ENCODE measurements at places on chromosomes 3 and 15. TPM values are rescaled to one million over a fixed set of nuclear protein-coding genes. Genes with fewer than 3 reads are reported as not detected.

- DNase-seq, result no peak
Observed at GRCh38 chr3:100665230-100665629, 44.1 kb upstream of the TFG start.

IL16 gene
- 16.0 TPM for total RNA-seq

DNA sequence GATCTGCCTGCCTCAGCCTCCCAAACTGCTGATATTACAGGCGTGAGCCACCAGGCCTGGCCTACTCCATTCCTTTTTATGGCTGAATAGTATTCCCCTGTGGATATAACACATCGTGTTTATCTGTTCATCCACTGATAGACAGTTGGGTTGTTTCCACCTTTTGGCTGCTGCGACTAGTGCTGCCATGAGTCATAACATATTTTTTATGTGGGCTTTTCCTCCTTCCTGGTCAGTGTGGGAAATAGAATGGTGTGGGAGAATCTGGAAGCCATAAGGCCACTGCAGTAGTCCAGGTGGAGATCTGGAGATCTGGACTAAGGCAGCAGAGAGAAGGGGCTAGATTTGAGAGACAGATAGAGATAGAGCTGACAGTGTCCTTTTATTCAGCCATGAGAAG, 16.2 kb downstream of the LCMT2 start:
- no peak for DNase-seq

GRCh38 chr3:112651516-112651915, 10.6 kb upstream of the CCDC80 start:
- no peak for DNase-seq

GRCh38 chr3:104005815-104006214, 1360.9 kb upstream of the ALCAM start:
- no peak for DNase-seq

BOC gene
- not detected for total RNA-seq

DNA sequence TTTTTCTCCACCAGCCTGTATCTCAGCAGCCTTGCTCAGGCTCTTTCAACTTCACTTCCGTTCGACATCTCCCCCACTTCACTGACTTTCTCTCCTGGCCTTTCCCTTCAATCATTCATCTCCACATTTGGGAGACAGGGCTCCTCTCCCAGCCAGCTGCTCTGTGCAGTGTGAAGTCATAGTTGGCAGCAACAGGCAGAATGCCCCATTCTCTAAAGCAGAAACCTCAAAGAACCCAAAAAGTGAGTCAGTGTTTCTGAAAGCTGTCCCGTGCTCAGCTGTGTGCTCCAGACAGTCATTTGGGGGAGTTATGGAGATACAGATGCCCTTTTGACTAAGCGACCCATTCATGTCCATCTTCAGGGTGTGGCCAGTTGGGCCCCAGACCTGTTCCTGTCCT, 54.3 kb downstream of the NTRK3 start:
- no peak for DNase-seq

DNA sequence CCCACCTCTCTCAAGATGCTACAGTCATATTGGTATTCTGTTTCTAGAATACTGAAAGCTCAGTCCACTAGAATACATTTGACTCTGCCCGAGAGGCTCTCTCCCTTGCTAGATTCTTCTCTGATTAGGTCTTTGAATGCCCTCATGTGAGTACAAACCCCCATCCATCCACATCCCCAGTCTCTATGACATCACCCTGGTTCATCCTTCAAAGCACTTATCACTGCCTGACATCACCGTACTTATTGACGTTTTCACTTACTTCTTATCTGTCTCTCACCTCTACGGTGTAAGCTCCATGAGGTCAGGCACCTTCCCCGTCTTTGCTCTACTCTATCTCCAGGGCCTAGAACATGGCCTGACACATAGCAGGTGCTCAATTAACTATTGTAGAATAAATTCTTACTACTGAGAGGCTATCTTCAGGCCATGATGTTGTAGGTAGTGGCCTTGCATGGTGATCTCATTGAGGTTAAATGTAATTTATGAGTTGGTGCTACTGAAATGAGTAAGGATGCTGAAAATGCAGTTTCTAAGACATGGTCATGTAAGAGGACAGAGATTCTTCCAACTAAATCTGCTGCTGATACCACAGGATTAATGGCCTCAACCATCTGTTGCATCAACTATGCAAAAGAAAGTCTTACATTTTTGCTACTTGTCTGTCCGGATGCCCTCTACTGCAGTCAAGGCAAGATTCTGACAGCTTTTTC, 26.8 kb downstream of the EOGT start:
- no peak for DNase-seq

DNA sequence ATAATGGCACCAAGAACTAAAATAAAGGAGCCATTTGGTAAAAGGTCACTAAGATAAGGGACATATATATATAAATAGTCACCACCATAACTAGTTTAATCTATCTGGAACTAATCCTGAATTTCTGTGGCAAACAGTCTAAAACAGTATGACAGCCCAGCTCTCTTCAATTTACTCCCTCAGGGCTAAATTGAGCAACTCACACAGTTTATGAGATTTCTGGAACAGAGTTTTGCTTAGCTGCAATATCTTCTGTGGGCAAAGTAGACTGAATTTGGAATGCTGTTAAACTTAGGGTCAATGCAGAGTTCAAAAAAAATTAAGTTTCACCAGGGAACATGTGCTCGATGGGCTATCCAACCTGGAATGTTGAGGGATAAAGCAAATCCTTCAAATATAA, 70.1 kb upstream of the VEPH1 start:
- DNase-seq, result no peak

- no peak for DNase-seq
Observed at GRCh38 chr3:187750006-187750512, 4.8 kb upstream of the BCL6 start.

DNA sequence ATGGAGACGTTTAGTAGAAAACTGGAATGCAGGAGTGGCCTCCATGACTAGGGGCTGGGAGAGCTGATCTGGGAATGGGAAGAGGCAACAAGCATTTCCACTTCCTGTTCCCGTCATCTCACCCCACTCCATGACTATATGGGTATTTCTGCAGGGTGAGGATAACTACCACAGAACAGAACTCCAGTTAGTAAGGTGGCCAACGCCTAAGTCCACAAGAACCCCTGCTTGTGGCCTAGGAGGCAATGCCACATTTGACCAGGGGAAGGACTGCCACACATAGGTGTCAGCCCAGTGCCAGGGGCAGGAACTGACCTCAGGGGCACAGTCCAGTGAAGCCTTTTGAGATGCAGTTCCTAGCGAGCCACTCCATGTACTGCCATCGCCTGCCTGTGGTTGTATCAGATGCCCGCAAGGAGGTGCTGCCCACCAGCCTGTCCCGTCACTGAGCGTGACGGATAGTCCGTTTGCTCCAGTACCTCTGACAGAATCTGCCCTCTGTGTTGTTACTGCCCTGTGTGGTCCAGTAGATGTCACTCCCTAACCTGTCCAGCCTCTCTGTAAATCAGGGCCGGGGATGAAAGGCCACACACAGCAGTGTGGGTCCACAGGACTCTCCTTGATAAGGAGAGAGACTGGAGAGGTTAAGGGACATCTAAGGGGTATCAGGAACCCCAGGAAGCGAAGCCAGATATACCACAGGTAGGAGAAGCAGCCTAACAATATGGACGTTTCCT, 3.5 kb upstream of the MTFMT start:
- peak; percentile 72 for DNase-seq

DNA sequence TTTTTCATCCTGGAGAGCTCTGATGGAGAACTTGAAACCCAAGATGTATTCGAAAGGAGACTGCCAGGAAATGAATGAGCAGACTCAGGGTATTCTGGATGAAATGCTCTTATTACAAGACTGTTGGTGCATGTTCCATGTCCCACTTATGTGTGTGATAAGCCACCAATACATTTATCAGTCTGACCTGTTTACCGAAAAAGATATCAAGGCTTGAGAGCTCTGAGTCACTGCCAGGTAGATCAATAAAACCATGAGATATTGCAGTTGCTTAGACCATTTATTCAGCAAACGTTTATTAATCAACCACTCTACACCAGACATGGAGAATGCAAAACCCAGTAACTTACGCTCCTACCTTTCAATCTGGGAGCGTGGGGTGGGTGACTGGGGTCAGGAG, 17.2 kb downstream of the CEMIP start:
- DNase-seq, result no peak

- DNase-seq, result no peak
Observed at GRCh38 chr3:181920409-181920808, 208.7 kb downstream of the SOX2 start.

GRCh38 chr15:58080398-58080797, 14.9 kb upstream of the ALDH1A2 start:
- no peak for DNase-seq

RARB gene
- 0.16 TPM for total RNA-seq

CPN2 gene
- not detected for total RNA-seq

GABRA5 gene
- not detected for total RNA-seq

DNA sequence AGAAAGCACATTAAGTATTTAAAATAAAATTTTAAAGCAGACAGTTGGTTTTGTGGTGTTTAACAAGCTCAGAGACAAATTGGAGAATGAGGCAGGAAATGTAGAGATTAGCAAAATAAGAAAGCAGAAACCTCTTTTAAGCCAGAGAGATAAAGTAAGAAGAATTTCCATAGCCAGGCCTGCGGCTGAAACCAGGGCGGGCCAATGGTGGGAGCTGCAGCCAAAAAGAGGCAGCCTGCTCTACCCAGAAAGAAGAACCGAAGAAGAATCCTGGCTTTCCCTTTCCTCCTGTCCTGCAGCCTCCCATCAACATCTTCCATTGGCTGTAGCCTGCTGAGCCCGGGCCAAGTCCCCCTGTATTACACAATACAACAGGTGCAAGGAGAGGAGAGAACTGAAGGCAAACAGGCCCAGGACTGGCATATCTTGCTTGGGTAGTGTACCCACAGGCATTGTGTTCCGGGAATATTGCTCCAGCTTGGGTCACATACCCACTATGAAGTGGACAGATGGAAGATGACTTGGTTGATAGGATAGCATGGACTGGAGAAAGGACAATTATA, 11.5 kb upstream of the TFG start:
- no peak for DNase-seq

GRCh38 chr15:31474059-31474868, 147.6 kb downstream of the KLF13 start:
- DNase-seq, result no peak

DNA sequence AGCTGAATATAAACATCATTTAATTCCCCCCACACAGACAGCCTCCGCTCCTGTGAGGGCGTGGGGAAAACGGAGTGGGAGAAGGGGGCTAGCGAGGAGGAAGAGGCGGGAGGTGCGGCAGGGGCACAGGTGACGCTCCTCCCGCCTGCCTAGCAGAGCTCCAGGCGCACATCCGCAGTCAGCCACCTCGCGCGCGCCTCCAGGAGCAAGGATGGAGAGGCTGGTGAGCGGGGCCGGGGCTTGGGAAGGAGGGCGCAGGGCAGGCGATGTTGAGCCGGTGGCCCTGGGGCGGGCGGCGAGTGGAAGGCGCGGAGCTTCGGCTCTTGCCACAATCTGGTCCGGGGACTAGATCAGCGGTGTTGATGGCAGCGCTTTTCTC, at the start of gene CD200:
Gene CD200, plus strand, starts transcription at position 155 of the 379 bp plus-strand sequence. Its CDS starts 57 bp downstream, at position 212.
- DNase-seq, result no peak

ADAMTSL3 gene
- total RNA-seq, result 0.09 TPM

DNA sequence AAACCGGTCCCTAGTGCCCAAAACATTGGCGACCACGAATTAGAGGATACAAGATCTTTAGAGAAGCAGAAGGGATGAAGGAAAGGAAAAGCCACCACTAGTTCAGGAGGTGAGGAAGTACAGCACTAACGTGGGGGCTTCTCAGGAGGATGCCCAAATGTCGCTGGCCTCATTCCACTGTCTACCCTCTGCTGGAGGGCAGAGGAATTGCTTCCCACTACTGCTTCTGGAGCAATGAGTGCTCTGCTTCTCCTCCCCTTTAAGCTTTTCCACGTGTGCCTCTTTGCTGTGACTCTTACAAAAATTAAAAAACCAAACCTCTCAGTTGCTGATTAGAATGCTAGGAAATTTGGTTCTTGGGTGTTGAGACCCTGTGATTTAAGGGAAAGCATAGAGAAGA, 281.3 kb downstream of the CLSTN2 start:
- peak; percentile 27 for DNase-seq

IQCH gene
- 3.2 TPM for total RNA-seq

DNA sequence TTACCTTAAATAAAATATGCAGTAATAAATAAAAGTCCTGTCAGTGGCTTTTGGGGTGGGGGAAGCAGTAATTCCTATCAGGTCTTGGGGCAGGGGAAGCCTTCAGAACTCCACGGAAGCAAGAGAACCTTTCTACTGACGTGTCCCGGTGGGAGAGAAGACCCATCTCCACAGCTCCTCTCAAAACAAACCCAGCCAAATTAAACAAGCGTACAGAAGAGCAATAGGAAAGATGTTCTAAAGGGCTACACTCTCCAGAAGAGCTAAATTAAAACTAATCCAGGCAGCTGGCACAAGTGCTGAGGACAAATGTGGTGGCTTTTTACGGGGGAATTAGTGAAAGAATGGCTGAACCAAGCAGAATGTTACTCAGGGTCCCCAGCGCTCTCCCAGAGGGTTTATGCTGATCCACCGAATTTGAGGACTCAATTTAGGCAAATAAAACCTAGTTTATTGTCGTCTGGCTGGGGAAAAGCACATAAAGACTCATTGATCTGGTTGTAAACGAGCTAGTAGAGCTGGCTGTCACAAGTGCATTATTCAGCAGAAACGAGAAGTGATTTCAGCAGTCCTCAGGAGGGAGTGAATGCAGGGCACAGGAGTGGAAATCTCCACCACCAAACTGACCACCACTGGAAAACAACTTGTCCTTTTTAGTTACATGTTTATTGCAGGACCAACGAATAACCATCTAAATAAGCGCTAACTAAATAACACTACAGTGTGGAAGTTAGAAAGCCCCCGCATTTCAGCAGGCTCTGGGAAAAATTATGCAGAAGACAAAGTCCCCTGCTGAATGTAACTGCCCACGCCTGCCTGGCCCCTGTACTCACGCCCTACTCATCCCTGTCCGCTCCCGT, 13.5 kb downstream of the BFSP2 start:
- no peak for DNase-seq

- DNase-seq, result no peak
Observed at GRCh38 chr15:64622410-64623260, 152.8 kb downstream of the RBPMS2 start.

DNA sequence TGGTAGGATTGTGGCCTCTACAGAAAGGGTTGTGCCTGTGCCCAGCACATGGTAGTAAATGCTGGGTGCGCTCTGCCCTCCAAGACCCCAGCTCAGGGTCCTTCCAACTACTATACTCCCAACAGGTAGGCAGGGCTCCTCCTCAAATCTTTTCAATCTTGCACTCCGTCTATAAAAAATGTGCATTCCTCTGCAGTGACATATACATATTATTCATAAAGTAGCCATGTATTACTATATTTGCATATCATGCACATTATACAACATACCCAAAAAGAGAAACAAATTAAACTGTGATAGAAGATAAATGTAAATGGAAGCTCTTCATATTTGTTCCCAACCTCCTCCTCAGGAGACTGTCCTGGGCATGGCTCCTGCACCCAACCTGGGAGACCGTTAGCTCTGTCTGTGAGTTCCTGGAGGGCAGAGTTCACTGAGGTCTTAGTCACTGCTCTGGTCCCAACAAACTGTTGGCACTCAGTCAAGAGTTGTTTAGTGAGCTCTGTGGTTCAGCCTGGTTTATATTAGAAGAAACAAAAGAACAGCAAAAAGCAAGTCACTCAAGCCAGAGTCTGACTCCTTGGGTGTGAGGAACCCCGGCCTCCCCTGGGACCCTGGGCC, 47.7 kb upstream of the GRIP2 start:
- DNase-seq, result peak; percentile 20

Measured in K562 (cell line).